ENCODE measurements at places on chromosomes 6 and 20.

GRCh38 chr6:13611715-13612114 lies 3.4 kb upstream of the NOL7 start:
- no peak for DNase-seq

- DNase-seq, result peak; percentile 5
These were observed 775 bp downstream of the PFDN4 start for GRCh38 chr20:54208548-54209176.

- no peak for DNase-seq
These were observed 3.3 kb upstream of the TAGAP start for GRCh38 chr6:159047891-159048685.

DNA sequence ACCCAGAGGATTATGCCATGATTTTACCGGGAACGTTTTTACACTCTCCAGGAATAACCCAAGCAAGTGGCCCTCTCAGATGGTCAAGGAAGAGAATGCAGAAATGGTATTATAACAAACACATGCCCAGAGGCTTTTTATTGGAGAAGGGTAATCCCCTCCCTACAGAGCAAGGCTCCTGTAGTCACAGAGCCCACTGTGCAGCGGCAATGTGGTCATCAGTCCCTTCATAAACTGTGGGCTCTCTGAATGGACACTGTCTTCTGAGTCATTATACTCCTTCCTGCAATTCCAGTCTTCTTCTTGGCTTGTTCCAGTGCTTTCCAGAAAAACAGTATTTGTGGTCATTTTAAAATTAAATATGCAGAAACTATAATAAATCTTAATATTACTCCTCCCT lies 74.7 kb downstream of the LAMA4 start:
- DNase-seq, result no peak

GRCh38 chr20:23397961-23398360 lies 23.3 kb downstream of the NAPB start:
- no peak for DNase-seq

- DNase-seq, result peak; percentile 59
These were observed at the start of gene ECHDC1 for GRCh38 chr6:127342946-127343808. ECHDC1 (minus strand) TSS chr6:127343609; CDS start chr6:127331028, 12,581 bp downstream.

DNA sequence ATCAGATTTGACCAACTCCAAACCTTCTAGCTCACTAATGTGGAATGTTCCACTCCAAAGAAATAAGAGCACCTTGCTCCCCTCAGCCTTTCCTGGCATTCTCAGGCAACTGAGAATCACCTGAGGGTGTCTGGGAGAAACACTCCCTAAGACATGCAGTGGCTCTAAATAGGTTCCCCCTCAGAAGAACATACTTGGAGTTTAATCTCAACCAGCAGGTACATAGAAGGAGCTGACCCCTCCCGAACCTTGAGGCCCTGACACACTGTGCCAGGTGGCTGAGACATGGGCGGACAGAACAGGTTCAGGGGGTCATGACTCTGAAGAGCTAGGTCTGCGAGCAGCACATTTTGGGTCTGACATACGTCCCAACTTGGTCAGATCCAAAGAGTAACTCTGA lies 107.6 kb upstream of the MAP3K4 start:
- DNase-seq, result no peak

GRCh38 chr6:148888856-148889255 lies 142.0 kb downstream of the UST start:
- no peak for DNase-seq

GRCh38 chr6:80143419-80143937 lies 37.0 kb downstream of the BCKDHB start:
- DNase-seq, result no peak
